Thymus (tissue), 14 donors: ENCODE measurements at places on chromosomes 2 and 18. TPM values are rescaled to one million over a fixed set of nuclear protein-coding genes. Genes with fewer than 3 reads are reported as not detected.

Gene MTHFD2
- total RNA-seq: 45.1 TPM

DNA sequence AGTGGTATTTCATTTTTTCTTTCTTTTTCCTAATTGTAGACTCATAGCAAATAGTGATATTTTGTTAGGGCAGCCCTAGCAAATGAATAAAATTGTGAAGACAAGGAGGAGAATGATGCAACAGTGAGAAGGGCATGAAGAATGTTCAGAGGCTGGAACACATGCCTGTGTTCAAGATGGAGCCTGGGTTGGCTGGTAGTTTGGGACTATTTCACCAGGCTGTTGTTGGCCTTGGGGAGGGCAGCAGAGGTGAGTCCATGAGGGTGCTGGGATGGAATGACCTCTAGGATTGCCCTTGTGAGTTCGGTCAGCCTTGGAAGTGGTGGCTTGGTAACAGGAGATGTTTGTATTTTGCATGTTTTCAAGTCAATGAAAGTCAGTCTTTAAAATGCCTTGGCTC is 10.1 kb upstream of the CDC42EP3 start:
- no peak for DNase-seq

Gene POTEC
- total RNA-seq: not detected

GRCh38 chr2:85246348-85246747 is 81.4 kb downstream of the TGOLN2 start:
- no peak for DNase-seq

GRCh38 chr2:29770846-29771245 is 150.5 kb downstream of the ALK start:
- DNase-seq: no peak

DNA sequence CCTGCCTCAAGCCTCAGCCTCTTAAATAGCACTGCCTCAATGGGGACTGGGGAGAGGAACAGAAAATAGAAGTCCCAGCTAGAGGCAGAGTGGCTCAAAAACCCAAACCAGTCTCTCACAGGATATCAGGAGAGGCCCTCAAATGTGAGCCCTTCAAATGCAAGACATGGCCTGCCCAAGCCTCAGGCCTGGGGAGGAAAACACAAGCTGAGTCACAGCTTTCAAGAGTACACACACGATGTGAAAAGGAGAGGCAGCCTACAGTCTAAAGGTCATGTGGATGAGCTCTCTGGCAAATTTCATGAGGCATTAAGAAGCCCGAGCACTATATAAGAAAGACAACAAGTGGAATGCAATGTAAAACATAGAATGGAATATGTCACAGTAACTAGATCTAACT is 316.6 kb upstream of the MEX3C start:
- no peak for DNase-seq

Gene VWA3B
- total RNA-seq: 3.2 TPM

GRCh38 chr2:46924038-46924437 is 8.4 kb upstream of the MCFD2 start:
- no peak for DNase-seq

DNA sequence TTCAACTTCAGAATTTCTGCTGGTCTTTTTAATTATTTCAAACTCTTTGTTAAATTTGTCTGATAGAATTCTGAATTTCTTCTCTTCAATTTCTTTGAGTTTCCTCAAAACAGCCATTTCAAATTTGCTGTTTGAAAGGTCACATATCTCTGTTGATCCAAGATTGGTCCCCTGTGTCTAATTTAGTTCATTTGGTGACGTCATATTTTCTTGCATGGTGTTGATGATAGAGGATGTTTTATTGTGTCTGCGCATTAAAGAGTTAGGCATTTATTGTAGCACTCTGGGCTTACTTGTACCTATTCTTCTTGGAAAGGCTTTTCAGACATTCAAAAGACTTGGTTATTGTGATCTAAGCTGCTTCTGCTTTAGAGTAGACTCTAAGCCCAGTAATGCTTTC is 698.4 kb upstream of the LRRTM1 start:
- DNase-seq: no peak

Gene IAH1
- 49.1 TPM for total RNA-seq

Gene GNLY
- total RNA-seq: 1.7 TPM

DNA sequence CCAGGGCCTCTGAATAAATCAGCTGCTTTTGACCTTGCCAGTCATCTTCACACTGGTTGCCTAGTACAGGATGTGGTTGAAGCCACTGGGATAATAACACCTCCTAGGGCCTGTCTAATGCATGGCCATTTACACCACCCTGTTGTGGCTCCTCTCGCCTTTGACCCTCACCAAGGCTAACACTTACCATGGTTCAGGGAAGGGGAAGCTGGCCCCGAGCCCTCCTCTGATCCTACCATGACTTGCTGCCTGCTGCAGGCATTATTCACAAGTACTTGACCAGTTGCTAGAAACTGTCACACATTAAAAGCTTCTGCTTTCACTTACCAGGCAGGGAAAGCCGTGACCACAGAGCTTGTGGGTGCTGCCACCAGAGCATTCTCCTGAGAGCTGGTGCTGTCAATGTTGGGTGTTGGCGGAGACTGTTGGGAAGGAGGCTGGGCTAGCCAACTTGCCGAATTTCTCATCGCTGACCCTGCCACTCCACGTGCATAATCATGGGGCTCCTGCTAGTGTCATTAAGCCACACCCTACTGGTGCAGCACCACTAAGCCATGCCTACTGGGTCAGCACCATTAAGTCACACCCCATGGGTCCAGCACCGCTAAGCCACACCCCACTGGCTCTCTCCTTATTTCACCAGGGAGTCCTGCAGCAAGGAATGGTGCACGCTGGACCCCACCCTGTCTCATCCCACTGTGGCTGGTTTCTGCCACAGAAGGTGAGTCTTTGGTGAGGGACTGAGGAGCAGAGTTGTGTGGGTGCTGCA is 47.0 kb upstream of the TTC39C start:
- DNase-seq: no peak

Gene MAIP1
- 15.3 TPM for total RNA-seq

GRCh38 chr2:42812899-42813479 is 20.6 kb upstream of the HAAO start:
- no peak for DNase-seq

- DNase-seq: no peak
Measured at GRCh38 chr2:230220347-230220969, 674 bp upstream of the SP110 start.

- DNase-seq: no peak
Measured at GRCh38 chr2:60947056-60947455, 65.7 kb downstream of the REL start.

DNA sequence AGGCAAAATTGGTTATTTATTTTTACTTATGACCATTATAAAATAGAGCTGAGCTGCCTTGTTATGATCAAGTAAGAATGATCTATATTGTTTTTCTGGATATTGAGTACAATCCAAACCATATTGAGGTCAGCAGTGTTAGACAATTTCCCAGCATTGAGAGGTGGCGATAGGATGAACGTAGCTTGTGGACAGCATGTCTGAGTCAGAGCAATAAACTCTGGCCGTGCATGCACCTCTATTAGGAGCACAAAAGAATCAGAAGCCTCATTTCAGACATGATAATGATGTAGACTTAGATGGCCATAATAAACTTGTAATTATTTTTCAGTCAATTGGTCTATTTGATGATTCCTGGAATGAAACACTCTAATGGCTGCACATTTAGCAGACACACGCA is 491.6 kb downstream of the RIT2 start:
- no peak for DNase-seq

Gene SCG2
- total RNA-seq: 0.28 TPM

Gene CHN1
- total RNA-seq: 3.1 TPM

- no peak for DNase-seq
Measured at GRCh38 chr2:8457699-8458502, 224.0 kb upstream of the ID2 start.

DNA sequence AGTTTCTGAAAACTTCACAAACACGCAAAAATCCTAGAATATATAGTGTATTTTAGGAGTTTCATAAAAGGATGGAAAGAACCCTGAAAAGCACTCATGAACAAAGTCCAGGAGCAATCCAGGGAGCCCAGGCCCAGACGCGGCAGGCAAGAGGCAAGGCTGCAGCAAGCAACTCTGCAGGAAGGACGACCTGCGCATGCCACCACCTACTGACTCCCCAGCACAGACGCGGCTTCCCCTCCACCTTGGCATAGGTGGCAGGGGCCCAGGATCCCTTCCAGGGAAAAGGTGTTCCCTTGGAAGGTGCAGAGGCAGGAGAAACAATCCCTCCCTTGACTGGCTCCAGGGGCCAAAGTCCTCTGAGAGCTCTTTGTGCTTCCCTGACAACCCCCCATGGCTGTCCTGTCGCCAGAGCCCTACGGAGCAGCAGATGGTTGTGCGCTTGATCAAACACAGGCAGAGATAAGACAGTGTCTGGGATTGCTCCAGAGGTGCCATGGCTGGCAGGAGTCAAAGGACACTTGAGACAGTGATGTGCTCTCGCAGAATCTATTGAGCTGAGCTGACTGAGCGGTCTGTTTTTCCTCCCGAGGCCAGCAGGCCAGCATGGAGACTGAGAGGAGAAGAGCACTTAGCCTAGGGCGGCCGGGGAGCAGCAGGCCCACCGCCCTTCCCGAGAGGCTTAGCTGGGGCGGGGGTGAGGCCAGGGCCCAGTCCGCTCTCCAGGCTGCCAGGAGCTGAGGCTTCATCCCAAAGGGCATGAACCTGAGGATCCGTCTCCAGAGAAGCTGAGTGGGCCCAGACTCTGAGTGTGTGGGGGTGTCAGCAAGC is 10.8 kb upstream of the AMER3 start:
- DNase-seq: no peak

- DNase-seq: no peak
Measured at GRCh38 chr2:236101311-236101950, 66.8 kb downstream of the GBX2 start.
